ENCODE measurements at places on chromosomes 3 and 15. TPM values are rescaled to one million over a fixed set of nuclear protein-coding genes. Genes with fewer than 3 reads are reported as not detected.

DNA sequence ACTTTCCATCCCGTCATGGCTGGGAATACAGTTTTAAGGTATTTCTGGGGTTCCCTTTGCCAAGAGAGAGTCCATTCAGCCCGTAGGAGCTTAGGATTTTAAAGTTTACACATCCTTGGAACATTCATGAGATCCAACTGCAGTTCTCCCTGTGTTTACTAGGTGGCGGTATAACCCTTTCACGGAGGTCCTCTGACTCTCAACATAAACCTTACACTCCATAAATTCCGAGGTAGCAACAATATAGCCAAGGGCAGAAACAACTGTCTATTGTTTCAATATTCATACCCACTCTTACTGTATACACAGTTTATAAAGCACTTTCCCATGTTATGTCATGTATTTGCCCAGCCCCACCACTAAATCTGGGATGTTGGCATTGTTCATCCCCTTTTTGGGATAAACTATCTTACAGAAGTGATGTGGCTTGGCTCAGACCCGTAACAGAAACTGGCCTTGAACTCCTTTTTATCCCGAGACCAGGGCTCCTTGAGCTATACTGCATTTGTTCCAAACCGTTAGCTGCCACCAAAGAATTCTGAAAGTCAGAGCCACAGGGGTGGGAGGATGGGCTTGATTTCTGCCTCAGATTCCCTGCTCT is 69.2 kb upstream of the COL6A5 start:
- DNase-seq: peak; percentile 61

DNA sequence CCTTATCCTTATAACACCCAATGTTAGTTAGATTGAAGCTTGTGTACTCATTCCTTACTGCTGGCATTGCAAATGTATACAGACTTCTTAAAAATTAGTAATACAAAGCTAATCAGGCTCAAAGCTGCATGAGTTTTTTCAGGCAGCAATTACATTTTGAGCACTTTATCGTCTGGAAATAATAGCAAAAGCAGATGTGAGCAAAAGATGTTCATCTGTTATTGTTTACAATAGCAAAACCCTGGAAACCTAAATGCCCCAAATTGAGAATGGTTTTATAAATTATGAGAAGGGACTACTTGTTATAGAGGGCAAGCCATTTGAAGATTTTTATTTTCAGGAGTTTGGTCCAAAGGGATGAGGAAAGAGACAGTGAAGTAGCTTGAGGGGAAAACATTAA is 126.4 kb downstream of the GADL1 start:
- DNase-seq: no peak

- no peak for DNase-seq
Measured at GRCh38 chr3:64983583-64984359, 296.0 kb upstream of the ADAMTS9 start.

GRCh38 chr3:139827833-139828232 is 107.2 kb upstream of the CLSTN2 start:
- DNase-seq: no peak

DNA sequence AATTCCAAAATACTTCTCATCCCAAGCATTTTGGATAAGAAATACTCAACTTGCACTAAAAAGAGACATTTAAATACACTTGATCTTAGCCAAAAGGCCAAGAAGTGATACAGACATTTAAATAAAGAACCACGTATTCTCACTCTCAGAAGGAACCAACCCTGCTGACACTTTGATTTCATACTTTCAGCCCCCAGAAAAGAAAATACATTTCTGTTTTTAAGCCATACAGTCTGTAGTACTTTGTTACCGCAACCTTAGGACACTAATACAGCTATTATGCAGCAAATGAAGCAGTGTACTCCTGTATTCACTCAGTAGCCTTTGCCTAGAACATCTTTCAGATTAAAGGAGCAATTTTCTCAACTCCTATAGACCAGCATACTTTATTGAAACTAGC is 86.7 kb downstream of the TBC1D5 start:
- no peak for DNase-seq

GRCh38 chr3:187551416-187551815 is 118.8 kb downstream of the SST start:
- peak; percentile 6 for DNase-seq

GRCh38 chr3:131401978-131402377 is 20.4 kb downstream of the NUDT16 start:
- no peak for DNase-seq

- DNase-seq: no peak
Measured at GRCh38 chr15:95017666-95018328, 786.4 kb downstream of the MCTP2 start.

- peak; percentile 16 for DNase-seq
Measured at GRCh38 chr3:117874028-117874690, 1160.5 kb downstream of the IGSF11 start.

GRCh38 chr3:99874237-99875002 is 56.8 kb downstream of the CMSS1 start:
- DNase-seq: no peak

DNA sequence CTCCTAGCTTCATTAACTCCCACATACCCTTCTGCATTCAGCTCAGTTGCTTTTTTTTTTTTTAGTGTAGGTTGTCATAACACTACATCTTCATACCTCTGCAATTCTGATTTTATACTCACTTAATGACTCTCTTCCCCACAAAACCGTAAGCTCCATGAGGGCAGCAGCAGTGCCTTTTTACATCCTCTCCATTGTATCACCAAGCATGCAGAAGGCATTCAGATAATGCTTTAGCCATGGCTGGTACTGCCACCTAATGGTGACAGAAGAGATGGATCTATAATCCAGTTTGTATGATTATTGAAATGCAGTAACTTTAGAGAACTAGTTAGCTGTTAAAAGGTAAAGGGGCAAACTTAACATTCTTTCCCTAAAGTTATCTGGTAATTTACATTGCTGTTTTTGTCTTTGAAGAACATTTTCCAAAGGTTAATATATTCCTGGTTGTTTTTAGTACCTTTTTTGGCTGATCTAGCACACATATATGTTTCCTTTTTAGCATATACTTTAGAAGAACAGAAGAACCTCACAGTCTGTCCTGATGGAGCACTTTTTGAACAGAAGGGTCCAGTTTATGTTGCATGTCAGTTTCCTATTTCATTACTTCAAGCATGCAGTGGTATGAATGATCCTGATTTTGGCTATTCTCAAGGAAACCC is 36.8 kb downstream of the ATP1B3 start:
- DNase-seq: peak; percentile 62

DNA sequence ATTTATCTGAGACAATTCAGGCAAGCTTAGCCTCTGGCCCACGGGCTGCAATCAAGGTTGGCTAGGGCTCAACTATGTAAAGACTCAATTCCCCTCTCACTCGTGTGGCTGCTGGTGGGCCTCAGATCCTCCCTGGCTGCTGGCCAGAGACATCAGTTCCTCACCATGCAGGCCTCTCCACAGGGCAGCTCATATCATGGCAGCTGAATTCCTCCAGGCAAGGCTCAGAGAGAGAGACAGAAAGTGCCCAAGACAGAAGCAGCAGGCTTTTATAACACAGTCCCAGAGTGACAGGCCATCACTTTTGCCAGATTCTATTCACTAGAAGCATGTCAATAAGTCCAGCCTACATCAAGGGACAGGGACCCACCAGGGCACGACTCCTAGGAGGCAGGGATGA is 63.2 kb downstream of the XXYLT1 start:
- no peak for DNase-seq

DNA sequence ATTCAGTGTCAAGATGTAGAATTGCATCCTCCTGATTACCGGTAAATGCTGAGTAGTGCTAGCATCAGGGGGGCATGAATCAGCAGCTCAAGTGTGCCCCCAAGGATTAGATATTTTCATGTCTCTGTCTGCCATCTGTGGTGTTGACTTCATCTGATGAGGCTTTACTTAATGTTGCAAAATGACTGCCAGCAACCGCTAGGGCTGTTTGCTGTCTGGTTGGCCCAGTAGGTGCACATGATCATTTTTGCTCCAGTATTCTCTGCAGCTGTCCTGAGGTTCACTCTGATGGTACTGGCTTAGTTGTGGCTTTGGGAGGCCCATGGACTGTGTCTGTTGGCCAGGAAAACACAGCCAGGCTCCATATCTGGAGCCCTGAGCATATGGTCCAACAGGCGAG is 316.4 kb downstream of the SOX2 start:
- no peak for DNase-seq

DNA sequence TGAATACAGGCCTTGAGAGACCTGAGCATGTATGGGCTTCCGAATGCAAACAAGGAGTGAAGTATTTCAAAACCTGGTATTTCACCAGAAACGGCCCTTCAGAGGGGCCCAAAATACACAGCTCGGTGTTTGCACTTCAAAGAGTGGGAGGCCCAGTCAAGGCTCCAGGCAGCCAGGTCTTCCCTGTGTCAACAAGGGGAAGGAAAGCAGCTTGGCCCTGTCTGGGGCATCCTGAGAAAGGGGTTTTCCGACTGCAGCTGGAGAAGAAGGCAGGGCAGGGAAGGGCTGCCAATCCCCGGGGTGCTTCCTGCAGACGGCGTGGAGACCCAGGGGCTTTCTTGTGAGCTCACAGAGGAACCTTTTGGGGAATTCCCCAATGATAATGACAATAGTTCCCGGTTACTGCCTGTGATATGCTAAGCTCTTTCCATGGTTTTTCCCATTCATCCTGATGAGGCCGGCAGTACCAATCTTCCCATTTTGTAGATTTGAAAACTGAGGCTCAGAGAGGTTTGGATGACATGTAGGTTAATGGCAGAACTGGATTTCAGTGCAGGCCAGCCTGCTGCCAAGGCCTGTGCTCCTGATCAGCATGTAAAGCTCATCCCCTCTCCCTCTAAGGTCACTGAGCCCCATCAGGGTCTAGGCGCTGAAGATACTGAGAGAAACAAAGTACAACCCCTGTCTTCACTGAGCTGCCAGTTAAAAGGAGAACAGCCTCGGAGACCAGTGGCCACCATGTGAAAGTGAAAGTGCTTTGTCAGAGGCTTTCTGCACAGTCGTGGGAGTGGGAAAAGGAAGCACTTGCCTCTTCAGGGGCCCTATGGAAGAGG is 43.0 kb upstream of the TLE3 start:
- peak; percentile 57 for DNase-seq

- no peak for DNase-seq
Measured at GRCh38 chr3:120028271-120029047, 65.8 kb downstream of the GSK3B start.

DNA sequence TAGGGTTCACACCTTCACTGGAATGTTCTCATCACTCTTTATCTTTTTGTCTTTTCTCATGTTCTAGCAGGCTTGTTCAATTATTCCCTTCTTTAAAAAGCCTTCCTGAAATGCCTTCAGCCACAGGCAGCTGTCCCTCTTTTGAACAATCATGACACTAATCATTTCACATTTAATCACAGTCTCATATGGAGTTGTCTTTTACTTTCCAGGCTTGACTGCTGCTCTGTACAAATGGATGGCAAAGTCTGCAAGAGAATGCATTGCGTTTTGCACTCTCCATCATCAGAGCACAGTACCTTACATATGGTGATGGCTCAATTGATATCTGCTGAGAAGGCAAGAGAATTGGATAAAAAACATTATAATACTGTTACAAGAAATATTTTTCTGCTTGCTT is 529.8 kb downstream of the DIPK2A start:
- DNase-seq: no peak

DNA sequence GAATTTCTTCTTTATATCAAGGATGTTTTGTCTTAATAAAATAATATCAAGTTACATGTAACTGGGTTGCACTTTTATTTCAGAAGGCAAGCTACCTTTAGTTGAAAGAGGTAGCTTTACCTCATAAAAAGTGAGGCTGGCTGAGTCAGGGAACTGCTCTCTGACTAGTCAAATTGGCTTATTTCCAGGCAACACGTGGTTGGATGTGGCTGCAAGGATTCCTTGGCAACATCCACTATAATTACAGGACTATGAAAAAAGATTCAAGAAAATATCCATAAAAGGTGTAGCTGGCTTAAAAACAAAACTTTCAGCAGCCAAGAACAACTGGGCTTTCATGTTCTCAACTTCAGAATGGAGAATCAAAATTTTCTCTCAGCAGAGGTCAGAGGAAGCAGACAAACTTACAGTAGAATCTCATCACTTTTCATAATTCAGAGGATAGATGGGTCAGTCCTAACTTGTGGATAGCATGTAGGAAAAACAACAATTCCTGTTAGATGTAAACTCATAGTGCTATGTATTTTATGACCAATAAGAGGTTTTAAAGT is 779.1 kb downstream of the MECOM start:
- peak; percentile 87 for DNase-seq

DNA sequence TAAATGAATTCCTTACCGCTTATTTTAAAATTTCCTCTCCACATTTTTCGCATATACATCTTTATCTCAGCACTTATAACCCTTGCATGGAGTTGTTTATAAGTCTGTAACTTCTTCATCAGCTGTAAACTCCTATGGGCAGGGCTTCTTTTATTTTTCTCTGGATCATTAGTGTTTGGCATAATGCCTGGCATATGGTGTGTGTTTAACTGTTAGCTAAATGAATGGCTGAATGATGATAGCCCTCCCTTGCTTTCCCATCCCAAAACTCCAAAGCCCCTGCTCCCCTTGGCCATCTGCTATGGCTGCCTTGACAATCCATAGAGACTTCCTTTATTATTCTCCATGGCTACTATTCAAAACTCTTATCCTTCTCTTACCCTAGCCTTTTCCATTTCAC is 48.1 kb upstream of the SEMA6D start:
- DNase-seq: no peak

DNA sequence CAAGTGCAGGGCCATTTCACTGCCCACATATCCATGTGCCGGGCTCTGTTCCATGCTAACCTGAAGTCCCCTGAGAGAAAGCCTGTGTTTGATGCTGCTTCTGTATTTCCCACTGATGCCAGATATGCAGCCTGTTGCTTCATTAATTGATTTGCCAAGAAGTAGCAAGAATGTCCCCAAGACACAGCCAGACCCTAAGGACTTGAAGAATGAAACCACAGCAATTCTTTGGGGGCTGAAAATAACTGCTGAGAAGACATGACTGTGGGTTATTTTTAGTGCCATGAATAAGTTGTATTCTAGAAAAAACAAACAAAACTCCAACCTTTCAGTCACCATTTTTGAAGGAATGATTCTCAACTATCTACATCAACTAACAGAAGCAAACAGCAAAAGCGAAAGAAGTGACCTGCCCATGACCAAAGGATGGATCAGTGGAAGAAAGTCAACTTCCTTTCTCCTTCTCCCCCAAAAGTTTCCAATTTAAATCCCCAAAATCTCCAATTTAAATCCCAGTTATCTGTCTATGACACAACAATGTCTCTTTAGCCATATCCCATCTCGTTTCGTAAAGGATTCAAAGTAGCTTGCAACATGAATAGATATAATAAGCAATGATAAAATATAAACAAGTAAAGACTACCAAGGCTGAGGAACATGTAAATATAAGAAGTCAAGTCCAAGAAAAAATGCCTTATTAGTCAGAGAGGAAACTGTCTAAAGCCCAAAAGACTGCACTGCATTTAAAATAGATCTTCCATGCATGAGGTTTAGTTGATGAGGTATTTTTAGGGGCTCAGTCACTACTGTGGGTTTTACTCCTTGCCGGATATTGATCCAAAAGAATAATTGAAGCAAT is 226.8 kb downstream of the DTWD1 start:
- no peak for DNase-seq

FGF7 gene
- 34.8 TPM for total RNA-seq

CHDH gene
- under 0.01 TPM for total RNA-seq

SLC7A14 gene
- total RNA-seq: 6.8 TPM

TNNC1 gene
- total RNA-seq: 1.3 TPM

CCDC13 gene
- 0.28 TPM for total RNA-seq

C3orf20 gene
- not detected for total RNA-seq

All from IMR-90 (cell line).